ENCODE measurements at places on chromosomes 16 and 17.

DNA sequence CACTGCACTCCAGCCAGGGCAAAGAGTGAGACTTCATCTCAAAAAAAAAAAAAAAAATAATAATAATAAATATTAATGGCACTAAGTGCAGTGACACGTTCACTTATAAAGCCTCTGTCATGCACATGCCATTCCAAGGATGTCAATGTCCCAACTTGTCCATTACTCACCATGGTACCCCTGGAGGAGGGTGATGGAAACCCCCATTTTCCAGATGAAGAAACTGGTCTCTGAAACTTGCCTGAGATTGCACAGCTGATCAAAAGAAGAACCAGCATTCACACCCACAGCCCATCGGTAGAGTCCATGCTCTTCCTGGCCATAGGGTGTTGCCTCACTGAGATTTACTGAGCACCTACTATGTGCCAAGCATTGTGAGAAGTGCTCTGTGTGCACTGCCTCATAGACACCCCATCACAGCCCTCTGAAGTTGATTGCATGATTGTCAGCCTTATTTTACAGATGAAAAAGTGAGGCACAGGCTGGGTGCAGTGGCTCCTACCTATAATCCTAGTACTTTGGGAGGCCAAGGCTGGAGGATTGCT lies 123.7 kb downstream of the ABCC1 start:
- no peak for DNase-seq

DNA sequence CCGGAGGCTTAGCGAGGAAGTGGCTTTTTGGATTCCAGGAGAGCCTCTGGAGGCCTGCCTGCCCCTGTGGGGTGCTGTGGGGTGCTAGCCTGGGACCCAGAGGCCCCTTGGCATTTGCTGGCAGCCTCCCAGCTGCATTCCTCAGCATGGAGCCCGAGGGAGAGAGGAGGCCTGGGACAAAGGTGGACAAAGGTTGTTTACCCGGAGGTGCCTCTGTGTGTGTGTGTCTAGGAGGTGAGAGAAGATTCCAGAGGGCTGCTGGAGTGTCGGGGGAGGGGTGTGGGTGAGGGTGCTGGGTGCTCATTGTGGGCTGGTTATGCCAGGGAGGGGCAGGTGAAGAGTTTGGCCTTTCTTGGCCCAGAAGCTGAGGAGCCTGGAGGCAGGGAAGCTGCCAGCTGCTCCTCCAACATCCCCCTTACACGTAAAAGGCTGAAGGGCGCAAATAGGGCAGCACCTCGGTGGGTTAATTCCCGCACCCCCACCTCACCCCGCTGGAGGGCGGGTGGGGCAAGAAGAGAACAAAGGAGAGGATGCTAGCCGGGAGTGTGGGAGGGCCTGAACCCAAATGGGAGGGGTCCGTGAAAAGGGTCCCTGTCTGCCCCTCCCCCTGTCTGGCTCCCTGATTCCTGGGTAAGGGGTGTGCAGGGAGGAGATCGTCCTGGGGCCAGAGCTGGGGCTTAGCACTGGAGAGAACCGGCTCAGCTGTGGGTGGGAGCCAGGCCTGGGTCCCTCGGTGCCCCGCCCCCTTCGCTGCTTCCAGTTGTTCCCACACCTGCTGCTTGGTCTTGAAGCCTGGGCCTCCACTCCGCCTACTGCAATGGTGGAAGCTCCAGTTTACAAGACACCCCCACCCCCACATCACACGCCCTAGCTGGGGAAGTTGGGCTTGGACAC lies 9.9 kb downstream of the HEXIM2 start:
- no peak for DNase-seq

DNA sequence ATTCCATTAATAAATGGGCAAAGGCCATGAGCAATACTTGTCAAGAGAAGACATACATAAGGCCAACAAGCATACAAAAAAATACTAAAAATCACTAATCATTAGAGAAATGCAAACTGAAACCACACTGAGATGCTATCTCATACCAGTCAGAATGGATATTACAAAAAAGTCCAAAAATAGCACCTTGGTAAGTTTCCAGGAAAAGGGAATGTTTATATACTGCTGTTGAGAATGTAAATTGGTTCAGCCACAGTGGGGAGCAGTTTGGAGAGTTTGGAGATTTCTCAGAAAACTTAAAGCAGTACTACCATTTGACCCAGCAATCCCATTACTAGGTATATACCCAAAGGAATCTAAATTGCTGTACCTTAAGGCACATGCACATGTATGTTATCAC lies 467.7 kb downstream of the CDH11 start:
- DNase-seq: peak; percentile 74

GRCh38 chr16:87226926-87227295 lies 90.3 kb downstream of the C16orf95 start:
- DNase-seq: no peak

- no peak for DNase-seq
These were observed 272.0 kb downstream of the MAF start for GRCh38 chr16:79328402-79329165.

Measured in astrocyte of the spinal cord (primary cell).